ENCODE measurements at places on chromosomes 16 and 17.
A peak's percentile ranks its signal among the peaks of the same experiment; 100 is the strongest.

GRCh38 chr16:87384162-87384874, 742 bp upstream of the FBXO31 start:
- no peak for DNase-seq

- DNase-seq = no peak
Observed at GRCh38 chr16:16018705-16019104, 69.3 kb downstream of the ABCC1 start.

DNA sequence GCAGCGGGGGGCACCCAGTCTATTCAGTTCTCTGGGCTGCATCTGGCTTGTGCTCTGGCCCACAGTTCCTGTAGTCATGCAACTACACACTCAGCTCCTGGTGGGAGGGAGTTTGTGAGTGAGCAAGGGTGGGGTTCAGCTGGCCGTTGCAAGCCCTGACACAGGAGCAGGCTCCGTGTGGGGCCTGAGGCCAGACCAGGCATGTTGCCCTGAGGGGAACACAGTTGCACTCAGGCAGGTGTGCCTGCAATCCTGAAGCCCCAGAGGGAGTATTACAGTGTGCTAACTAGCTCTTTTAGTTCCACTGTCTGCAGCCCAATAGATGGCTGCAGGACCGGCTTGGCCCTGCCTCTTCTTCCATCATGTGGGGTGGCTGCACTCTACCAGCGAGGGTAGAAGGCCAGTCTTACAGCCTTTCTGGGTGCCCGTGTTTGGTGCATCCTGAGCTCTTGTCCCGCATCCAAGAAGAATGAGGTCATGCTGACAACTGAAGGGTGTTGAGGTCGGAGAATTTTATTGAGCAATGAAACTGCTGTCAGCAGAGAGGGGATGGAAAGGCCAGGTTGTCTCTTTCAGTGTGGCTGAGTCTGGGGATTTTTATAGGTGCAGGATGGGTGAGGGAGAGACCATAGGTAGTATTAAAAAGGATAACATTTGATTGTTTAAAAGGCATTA, 49.9 kb upstream of the ELAC2 start:
- no peak for DNase-seq

GRCh38 chr17:14923981-14924380, 341.1 kb downstream of the PMP22 start:
- no peak for DNase-seq

- DNase-seq = no peak
Observed at GRCh38 chr17:81435652-81436293, 40.5 kb downstream of the BAHCC1 start.

DNA sequence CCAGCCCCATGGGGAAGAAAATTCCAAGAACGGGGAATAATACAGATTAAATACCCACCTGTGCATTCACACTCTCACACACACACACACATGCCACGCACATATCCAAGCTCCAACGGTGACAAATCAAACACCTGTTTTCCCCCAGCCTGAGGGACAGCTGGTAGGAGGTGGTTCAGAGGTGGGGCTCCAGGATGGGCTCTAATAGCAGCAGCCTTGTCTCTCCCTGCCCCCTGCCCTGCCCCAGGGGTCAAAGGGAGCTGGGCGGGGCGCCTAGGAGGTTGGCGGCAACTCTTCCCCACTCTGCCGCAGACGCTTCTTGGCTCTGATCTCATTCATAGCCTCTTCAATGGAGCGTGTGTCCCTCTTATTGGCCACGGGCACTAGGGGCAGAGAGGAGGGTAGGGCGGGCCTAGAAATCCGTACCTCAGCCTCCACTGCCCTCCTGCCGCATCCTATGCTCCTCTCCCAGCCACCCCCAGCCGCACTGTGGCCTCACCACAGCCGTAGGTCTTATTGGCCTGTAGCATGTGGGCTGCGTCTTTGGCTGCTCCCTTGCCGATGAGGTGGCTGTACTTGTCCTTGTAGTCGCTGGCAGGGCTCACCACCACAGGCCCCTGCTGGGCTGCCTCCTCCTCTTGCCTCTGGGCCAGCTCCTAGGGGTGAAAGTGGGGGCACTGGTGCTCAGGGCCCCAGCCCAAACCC, 8.2 kb downstream of the SPAG7 start:
- no peak for DNase-seq

DNA sequence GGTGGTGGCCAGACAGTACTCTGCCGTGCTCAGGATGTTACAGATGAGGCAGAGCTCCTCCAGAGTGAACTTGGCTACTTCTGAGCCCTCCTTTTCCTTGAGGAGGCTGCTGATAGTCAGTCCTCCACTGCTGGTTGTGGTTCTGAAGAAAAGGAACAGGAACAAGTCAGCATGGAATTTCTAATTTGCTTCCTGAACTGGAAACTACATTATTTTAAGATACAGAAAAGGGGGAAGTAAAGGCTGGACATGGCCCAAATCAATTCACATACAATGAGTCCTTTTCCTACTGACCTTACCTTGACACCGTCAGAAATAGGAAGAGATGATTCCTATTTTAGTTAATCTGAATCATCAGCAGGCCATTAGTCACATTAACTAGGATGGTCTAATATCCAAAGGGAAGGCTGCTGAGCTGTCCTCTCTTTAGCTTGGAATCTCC, 154.2 kb downstream of the VPS53 start:
- DNase-seq = no peak

DNA sequence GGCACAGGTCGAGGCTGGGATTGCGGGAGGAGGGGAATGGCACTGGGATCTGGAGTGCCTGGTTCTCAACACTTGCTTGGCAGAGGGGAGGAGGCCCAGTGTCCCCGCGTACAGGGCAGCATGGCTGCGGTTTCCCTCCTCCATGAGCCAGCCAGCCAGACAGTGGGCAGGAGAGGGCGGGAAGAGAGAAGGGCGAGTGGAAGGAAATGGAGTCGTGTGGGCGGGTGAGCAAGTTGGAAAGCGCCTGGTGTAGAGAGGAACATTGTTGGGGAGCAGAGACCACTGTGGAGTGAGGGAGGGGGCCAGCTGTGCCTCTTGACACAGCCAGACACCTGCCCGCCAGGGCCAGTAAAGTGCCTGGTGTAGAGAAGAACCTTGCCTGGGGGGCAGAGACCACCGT, 130.5 kb downstream of the OR1D5 start:
- no peak for DNase-seq

DNA sequence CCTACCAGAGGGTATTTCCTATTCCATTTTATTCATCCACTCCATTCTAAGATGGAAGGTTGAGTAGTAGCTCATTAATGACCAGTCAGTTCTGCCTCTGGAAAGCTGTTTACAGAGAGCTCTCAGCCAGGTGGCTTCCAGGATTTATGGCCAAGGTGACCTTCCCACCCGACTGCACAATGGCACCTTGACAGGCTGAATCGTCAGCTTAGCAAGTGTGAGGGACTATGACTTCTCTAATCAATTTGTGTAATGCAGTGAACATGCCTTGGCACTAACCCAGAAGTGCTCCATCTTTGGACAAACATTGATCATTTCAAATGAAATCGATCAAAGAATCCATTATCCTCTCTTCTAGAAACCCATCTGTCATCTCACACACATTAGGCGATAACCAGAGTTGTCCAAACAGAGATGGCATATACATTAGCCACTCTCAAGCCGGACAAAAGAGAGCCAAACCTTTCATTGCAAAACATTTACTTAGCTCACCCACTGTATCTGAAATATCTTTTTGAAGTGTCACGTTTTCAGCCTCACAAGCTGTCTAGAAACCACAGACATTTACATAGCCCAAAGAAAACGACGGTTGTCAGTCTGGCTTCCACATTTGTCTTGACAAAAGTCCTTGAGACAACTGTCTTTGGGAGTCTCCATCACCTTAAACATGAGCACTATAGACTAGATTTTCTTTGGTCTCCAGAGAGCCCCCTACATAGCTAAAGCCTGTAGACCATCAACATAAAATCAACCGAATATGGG, 35.6 kb downstream of the CLEC3A start:
- no peak for DNase-seq

GRCh38 chr16:1691276-1691675, 13.2 kb downstream of the JPT2 start:
- DNase-seq = no peak

GRCh38 chr17:49216953-49217650, 6.6 kb downstream of the ABI3 start:
- no peak for DNase-seq

DNA sequence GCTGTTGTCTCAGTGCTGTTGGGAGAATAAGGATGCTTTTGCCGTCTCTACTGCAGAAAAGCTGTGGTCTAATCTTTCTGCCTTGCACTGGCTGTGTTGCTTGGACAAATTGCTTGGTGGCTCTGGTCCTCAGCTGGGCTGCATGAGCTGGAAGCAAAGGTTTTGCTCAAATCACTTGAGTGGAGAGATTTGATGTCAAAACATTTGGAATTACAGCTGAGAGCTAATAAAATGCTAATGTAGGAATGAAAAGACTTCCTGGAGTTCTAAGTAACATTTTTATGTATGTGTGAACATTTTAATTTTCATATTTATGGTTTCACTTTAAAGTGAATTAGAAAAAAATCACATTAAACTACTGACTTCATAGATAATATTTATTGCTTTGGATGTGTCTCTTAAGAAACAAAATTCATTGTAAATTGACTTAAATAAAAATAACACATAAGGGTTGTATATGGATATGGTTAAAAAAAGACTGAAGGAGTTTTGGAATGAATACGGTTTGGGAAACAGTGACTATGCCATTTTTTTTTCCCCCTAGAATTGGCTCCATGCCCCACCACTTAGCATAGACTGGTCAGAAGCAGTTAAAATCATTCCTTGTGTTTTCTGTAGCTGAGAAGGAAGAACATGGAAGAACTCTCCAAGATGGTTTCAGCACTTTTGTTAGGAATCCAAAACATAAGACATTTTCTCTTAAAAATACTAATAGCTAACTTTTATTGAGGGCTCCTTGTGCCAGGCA, 39.2 kb upstream of the FAM20A start:
- peak; percentile 43 for DNase-seq

DNA sequence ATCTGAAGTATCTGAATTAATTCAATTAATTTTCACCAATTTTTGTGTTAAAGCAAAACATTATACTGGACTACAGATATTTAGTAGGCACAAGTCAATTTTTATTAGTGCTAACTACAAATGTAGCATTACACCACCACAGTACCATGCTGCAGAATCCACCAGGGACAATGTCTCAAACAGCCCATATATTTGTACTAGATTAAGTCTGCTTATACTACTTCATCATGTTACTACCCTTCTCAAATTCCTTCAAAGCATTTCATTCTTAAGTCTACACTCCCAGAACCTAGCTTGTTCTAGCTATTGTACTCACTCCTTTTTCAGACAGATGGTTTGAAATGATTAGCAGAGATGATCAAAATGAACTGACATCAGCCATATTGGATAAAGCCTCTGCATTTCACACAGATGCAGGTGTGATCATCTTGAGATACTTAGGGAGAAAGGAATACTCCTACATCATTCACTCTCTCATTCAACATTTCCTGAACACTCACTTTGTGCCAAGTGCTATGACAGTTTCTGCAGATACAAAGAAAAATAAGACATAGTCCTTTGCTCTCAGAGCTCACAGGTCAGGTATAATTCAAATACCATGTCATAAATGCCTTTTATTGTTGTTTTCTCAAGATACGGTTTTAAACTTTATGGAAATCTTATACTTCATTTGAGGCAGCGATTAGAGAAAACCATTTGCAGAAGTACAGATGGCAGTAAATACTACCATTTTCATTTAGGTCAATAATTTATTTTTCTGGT, 47.7 kb downstream of the SMURF2 start:
- DNase-seq = no peak

DNA sequence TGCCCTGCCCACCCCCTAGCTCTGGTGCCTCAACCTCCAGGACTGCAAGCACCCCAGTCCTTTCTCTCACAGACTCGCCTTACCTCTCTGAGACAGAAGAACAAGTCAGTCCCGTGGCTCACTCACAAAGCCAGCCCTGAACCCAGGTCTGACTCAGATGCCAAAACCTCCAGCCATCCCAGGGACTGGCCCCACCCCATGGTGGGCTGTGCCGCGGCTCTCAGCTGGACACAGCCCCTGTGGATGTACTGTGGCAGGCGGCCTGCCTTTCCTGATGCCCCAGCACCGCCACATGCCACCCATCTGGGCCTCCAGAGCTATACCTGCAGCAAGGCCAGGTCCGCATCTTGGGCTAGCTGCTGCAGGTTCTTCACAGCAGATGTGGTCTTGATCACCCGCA, 19.8 kb downstream of the MPG start:
- DNase-seq = no peak

- DNase-seq = no peak
Observed at GRCh38 chr17:17993366-17993765, 20.7 kb downstream of the DRC3 start.

DNA sequence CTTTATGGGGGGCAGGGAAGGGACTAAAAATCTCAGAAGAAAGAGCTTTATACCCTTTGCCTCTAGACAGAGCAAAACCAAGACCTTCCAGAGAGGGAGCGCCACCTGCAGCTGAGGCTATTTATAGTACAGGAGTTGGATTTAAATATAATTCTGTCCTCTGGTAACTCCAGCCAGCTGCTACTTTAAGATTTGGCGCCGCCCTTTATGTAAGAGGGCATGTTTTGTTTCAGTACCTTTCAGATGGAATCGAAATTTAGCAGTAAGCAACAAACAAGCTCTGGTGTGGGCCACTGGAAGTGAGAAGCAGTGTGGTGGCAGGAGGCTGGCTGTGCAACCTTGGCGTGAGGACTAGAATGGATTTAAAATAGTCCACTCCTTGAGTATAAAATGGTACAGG, 5.2 kb upstream of the GUCY2D start:
- no peak for DNase-seq

- DNase-seq = no peak
Observed at GRCh38 chr17:38750312-38751121, 2.0 kb upstream of the PSMB3 start.

GRCh38 chr17:20083156-20083859, 74.1 kb downstream of the SPECC1 start:
- no peak for DNase-seq

DNA sequence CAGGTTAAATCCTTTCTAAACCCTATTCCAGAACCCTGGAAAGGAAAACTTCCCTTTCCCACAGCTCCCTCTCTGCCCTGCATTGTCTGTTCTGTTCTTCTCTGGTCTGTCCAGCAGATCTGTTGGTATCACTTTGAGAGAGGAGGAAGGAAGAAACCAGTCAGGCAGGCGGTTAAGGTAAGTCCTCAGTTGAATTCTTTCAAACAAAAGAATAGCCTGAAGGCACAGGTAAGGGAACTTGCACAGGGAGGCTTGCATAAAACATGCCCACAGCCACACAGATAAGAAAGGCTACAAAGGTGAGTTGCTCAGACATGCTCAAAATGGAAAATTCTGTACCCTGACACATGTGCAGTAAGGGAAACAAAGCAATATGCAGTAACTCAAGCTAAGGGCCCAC, 595.7 kb upstream of the CDH5 start:
- DNase-seq = no peak

- DNase-seq = no peak
Observed at GRCh38 chr16:20952139-20952920, 51.8 kb downstream of the LYRM1 start.
